Hepatic stellate cell (primary cell): ENCODE measurements at places on chromosomes 6 and 20.
A peak's percentile ranks its signal among the peaks of the same experiment; 100 is the strongest.

DNA sequence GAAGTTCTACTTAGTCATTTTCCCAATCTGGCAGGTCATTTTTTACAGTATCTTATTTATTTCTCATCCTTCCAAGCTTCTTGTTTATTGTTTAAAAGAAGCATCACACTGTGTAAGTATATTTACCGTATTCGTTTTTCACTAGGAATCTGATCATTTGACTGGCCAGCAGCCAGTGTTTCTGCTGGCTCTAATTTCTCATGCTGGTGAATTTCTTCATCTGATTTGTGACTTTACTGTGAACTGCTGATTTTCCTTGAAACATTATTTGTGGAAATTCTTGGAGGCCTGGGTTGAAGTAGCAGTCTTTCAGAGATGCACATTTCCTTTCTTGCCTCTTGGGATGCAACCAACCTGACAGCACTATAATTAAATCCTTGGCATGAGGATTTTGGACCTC is 65.9 kb downstream of the PREP start:
- no peak for DNase-seq

DNA sequence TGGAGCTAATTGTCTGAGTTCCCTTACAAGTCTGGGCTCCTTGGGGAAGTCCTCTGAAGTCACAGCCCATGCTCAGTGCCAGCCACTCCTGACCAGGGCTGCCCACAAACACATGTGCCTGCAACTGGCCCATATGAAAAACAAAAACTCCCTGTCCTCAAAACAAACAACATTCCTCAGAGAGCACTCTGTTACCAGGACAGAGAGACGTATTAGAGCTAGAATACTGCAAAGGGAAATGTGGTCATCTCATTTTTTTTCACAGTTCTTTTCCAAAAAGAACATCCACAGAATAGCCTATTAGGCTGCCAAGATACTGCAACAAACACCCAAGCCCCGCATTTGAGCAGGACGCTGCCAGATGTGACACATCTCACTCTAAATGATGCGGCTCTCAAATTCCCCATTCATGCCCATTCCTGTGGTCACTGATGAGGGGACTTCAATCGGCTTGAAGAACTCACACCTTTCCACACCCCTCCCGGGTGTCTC is 71.1 kb downstream of the SLC22A23 start:
- no peak for DNase-seq

- DNase-seq, result no peak
These were observed 4.7 kb downstream of the RNASET2 start for GRCh38 chr6:166951670-166952060.

DNA sequence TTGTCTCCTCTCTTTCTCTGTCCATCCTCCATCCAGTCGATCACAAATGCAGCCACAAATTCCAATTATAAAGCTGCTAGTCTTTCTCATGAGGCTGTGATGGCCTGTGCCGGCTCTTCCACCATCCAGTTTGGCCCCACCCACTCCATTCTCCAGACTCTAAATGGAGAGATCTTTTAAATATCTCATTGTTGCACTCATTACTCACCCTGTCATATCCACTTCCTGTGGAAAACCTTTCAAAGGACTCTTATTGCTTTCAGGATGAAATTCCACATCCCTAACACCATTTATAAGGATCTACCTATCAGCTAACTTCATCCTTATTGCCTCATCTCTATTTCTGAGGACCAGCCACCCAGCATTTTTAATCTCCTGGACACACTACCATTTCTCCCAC is 70.6 kb downstream of the NRN1 start:
- no peak for DNase-seq

GRCh38 chr20:32458061-32458836 is 100.1 kb downstream of the ASXL1 start:
- DNase-seq, result no peak

GRCh38 chr6:170086639-170087420 is 204.0 kb downstream of the DLL1 start:
- no peak for DNase-seq

- no peak for DNase-seq
These were observed 357.3 kb upstream of the JARID2 start for GRCh38 chr6:14888575-14889000.

DNA sequence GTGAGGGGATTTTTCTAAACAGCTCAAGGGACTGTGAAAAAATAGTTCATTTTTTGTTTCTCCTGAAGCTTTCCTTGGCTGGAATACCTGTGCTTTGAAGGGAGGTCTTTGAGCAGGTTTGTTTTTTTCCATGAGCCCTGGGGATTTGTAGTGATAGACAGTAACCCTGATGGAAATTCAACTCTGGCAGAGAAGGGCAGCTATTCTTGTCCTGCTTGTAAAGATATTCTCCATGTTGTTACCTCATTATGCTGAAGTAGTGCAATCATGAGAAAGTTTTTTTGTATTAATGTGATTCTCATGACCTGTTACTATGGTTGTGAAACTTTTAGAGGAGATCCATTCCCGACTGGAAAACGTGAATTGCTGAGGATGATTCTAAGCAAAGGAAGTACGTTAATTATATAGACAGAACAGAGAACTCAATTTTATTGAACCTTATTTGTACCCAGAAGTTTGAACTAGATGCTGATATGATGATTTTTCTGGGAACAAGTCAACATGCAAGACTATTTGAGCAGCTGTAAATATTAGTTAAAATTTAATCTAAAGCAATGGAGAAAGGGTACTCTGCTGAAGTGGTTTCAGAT is 12.5 kb downstream of the UTRN start:
- no peak for DNase-seq

- no peak for DNase-seq
These were observed 77.5 kb upstream of the AKIRIN2 start for GRCh38 chr6:87779542-87779941.

GRCh38 chr6:33692078-33692759 is 19.3 kb downstream of the UQCC2 start:
- DNase-seq, result no peak

- no peak for DNase-seq
These were observed 41.0 kb downstream of the TRAM2 start for GRCh38 chr6:52535711-52536423.

DNA sequence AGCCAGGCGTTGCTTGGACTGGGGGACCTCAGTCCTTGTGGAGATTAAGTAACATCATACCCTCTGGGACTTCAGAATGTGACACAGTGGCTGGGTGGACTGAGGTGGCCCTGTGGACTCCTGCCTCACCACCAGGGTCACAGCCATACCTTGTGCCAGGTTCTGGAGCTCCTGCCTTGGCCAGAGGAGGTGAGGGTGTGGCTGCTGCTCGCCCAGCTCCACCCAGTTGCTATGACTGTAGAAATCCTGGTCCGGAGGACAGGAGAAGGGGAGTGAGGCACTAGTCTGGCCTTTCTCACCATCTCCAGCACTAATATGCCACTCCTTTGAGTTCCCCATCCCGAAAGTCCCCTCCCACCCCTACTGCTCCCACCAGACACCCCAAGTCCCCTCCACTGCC is 1.9 kb downstream of the VWA7 start:
- DNase-seq, result no peak

- DNase-seq, result peak; percentile 8
These were observed 47.1 kb downstream of the DST start for GRCh38 chr6:56595490-56596122.

GRCh38 chr20:43979576-43980105 is 65.0 kb downstream of the TOX2 start:
- no peak for DNase-seq

DNA sequence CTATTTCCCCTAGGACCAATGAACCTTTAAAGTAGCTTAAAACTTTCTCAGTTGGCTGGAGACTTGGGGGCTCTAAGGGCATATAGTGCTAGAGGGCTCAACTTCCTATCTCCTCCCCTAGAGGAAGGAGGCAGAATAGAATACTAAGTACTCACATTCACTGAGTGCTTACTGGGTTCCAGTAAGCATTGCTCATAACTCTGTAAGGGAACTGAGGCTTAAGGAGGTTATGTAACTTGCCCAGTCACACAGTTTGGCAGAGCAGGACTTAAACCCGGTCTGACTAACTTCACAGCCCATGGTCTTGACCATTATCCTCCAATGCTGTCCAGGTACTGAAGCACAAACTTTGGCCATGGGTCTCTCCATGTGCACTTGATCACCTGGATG is 12.5 kb downstream of the SESN1 start:
- no peak for DNase-seq

DNA sequence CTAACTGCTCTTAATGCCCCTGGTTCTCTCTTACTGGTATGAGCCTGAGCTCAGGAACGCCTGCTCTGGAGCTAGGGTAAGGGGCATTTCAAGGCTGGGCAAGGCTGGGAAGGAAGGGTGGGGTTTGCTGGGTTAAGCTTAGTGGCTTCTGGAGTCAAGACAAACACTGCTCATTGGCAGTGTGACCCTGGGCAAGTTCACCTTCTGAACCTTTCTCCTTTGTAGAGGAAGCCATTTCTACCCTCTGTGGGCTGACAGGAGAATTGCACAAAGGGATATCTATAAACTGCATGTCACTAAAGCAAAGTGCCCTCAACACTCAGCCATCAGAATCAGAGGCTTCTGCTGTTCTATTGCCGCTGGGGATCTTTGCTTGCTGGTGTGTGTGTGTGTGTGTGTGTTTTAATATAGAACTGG is 20.3 kb upstream of the LRRN4 start:
- no peak for DNase-seq

DNA sequence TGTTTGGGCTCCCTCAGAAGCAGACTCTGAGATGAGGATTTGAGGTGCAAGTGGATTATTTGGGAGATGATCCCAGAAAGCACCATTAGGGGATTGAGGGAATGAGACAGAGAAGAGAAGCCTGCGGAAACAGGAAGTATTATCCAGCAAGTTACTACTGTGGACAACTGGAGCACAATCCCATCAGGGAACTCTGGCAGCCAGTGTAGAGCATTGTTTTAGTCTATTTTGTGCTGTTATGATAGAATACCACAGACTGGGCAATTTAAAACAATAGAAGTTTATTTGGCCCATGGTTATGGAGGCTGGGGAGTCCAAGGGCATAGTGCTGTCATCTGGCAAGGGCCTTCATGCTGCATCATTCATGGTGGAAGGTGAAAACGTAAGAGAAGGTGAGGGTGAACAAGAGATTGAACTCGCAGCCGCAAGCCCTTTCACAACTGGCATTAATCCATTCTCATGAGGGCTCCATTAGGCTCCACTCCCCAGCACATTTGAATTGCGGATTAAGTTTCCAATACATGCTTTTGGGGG is 43.5 kb upstream of the SLC9A8 start:
- no peak for DNase-seq

- DNase-seq, result no peak
These were observed 4.1 kb downstream of the CCDC170 start for GRCh38 chr6:151497905-151498304.

GRCh38 chr6:29519291-29520010 is 31.7 kb upstream of the MAS1L start:
- DNase-seq, result no peak

- DNase-seq, result no peak
These were observed 110.2 kb downstream of the SOBP start for GRCh38 chr6:107600121-107600520.

GRCh38 chr6:25322692-25323091 is 43.5 kb downstream of the CARMIL1 start:
- no peak for DNase-seq

DNA sequence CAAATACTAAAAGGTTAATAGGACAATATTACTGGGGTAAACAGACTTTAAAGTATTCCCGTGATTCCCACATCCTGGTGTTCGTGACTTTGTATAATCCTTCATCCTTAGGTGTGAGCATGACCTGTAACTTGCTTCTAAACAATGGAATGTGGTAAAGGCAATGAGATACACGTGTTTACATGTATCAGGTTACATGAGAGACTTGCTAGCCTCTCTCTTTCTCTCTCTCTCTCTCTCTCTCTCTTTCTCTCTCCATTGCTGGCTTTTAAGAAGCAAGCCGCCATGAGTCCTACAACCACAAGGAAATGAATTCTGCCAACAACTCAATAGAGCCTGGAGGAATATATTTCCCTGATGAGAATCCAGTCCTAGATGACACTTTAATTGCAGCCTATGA is 83.9 kb upstream of the LGSN start:
- DNase-seq, result no peak

GRCh38 chr6:1554476-1555310 is 55.0 kb upstream of the FOXC1 start:
- DNase-seq, result peak; percentile 74

DNA sequence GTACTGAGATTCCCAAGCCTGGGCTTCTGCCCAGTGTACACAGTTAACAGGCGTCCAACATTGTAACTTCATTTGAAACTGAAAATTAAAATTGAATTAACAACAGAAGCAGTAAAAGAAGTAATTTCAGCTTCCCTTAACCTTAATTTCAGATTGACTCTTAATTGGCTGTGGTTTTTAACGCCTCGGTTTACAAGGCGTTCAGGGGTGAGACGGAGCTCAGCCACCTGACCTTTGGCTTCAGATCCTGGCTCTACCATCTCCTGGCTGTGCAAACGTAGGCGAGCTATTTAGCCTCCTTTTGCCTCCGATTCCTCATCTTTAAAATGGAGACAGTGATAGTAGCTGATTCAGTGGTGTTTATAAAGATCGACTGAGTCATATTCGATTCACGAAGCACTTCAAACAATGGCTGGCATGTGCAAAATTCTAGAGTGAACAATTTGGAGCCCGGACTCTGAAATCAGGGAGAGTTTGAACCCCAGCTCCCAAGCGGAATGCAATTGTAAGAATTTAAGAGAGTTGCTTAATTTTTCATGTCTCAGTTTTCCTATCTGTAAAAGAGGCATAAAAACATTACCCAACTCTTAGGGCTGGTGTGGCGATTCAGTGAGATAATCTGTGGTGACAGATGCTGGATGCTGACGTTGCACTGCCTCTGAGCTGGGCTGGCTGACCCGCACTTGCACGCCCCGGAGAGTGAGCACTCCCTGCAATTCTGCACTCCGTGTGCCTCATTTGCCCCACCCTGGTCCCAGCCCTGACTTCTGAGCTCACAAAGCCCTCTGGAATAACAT is 23.5 kb upstream of the OCSTAMP start:
- DNase-seq, result no peak

- no peak for DNase-seq
These were observed 186.5 kb downstream of the PRKN start for GRCh38 chr6:162541019-162541601.

DNA sequence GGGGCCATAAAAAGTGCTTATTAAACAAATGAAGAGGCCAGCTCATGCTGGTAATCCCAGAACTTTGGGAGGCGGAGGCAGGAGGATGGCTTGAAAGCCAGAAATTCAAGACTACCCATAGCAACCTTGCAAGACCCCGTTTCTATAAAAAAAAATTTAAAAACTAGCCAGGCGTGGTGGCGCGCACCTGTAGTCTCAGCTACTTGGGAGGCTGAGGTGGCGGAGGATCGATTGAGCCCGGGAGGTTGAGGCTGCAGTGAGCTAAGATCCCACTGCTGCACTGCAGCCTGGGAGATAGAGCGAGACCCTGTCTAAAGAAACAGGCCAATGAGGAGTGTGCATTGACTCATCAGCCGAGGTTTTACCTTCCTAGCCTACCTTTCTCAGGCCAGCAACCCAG is 15.2 kb downstream of the NPEPL1 start:
- DNase-seq, result no peak
